SW 1271 (cell line): ENCODE measurements at places on chromosomes 4 and X.

DNA sequence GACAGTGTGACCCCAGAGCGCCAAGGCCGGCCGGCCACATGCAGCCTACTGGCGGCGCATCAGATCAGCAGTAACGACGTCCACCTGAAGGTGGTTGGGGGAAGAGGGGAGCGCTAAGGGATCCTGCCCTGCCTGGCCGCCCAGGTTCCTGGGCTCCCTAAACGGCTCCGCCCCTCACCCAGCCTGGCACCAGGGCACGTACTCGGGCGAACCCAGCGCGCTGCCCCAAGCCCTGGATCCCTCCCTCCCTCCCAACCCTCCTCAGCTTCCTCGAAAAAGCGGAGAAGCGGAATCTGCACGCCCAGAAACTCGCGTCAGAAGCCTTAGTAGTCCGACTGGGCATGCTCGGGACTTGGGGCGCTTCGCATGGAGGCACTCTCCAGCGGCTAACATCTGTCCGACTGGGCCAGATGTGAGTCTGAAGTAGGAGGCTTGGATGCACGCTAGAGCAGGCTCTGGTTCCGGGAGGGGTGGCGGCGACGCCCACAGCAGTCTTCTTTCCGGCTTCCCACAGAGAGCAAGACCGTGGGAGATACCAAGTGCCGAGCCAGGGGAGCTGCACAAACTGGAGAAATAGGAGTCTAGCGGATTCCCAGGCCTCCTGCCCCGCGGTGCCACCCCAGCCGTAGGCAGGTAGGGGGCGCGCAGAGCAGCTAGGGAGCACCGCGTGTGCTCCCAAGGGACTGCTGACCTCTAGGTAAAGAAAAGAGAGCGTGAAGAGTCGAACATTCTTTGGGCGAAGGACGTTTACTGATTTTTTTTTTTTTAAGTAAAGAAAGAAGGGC lies 114.3 kb upstream of the TEX13C start:
- no peak for DNase-seq

- DNase-seq, result no peak
These were observed 754 bp downstream of the NYX start for GRCh38 chrX:41447897-41448296.

DNA sequence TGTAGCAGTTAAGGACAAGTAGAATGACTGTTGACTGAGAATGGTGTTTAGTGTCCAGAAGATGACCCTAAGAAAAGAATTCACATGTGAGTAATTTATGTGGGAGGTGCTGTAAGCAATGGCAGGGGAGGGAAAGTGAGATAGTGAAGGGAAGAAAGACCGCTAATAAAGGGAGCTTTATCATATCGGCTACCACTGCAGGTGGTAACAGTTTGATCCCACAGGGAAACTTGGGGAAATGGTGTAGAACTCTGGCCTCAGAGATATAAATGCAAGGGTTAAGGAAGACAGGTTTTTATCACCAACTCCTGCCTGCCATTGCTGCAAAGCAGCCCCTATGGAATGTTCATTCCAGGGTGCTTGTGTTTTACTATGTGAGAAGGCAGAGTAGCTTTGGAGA lies 489.6 kb downstream of the STPG2 start:
- DNase-seq, result no peak

- no peak for DNase-seq
These were observed 43.9 kb upstream of the HPRT1 start for GRCh38 chrX:134416087-134416486.

DNA sequence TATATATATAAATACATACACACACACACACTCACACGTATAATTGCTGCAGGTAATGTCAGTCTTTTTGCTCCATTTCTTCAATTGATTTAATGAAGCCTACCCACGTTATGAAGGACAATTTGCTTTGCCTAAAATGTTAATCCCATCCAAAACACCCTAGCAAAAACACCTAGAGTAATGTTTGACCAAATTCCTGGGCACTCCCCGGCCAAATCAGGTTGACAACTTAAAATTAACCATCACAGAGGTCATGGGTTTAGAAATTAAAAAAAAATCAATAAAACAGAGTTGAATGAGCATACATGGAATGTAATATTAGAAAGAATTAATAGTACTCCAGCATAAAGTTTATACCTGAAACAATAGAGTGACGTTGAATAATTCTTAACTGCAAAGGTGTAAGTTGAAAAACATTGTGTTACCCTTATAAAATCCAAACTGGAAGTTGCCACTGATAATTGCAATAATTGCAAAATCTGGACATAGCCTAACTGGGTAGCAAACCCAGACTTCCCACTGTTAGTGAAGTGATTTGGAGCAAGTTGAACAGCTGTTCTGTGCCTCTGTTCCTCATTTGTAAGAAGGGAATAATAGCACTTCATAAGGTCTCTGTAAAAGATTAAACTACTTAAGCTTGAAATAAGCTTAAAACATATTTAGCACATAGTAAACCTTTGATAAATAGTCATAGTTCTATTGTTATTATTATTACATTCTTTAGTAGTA lies 2120.5 kb downstream of the PCDH7 start:
- DNase-seq, result no peak

- no peak for DNase-seq
These were observed 93.5 kb downstream of the SEL1L3 start for GRCh38 chr4:25769251-25769650.
